K562 (cell line): ENCODE measurements at places on chromosomes 7 and 10.

DNA sequence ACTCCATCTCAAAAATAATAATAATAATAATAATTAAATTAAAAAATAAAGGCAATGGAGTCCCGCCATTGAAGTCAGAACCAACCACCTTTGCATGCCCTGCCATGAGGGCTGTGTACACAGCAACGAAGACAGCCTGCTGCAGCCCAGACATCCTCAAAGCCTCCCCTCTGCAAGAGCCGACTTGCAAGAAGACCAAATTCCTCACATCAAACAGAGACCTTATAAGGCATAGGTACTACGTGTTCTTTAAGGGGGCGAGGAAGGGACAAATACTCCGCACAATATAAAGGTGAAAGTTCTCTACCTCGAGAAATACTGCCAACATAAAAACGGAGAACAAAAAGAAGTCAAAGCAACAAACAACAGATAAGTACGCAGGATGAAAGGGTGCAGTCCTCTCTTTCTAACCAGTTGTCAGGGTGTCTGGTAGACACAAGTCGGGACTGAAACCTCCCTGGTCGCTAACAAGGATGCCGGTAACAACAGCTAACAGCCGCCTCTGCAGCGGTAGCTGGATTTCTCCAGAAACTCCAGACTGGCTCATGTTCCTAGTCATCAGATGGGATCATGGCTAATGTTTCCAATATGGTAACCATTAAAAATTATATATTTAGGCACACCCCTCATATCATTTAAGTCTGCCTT is 23.6 kb downstream of the FGFR2 start:
- no peak for DNase-seq

DNA sequence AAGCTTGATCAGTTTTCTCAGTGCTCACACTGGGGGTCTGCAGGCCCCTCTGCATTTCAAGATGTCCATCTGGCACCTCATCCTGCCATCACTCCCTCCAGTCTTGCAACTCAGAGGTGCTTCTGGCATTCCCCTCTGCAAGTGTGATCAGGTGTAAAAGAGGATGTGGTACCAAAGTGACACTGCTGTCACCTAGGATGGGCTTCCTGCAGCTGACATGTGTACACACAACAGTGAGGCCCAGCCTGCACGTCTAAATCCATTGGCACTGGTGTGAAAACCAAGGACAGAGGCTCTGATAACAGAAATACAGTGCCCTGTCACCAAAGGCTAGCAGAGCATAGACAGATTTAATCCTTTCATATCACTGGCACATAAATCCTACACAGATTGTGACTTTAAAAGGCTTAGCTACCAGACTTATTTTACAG is 162.5 kb upstream of the CELF2 start:
- no peak for DNase-seq

DNA sequence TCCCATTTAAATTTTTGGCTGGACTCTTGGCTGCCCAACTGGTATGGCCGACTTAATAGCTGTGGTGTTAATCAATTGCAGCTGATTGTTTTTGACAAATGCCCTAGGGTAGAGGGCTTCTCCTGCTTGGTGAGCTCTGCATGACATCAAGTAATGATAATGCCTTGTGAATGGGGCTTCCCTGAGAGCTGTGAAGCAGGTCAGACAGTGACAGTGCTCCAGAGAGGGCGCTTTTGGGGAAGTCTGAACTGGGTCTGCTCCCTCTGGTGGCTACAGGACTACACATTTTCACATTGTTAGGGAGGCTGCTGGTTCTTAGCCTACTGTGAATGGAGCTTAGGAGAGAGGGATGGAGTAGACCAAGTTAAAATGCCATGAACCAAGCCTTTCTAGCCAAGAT is 98.8 kb downstream of the SDK1 start:
- peak; percentile 15 for DNase-seq

DNA sequence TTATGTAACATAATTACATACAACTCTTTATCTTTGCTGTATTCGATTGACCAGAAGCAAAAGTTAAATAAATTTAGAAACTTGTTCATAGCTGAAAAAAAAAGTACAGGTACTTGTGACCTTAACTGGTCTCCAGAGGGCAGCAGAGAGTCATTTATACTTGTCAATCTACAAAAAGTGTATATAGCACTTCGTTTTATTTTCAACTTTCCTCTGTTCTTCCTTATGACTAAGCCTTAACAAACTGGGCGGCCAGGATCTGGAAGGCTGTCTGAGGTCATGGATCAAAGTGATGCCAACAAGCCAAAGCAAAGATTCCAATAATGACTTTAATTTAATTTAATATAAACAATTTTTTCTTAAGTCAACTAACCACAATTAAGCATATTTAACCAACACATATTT is 29.8 kb downstream of the C10orf67 start:
- peak; percentile 24 for DNase-seq

GRCh38 chr10:121532292-121532864 is 65.9 kb downstream of the FGFR2 start:
- no peak for DNase-seq
